ENCODE measurements at places on chromosomes 4 and X. TPM values are rescaled to one million over a fixed set of nuclear protein-coding genes. Genes with fewer than 3 reads are reported as not detected.

The IBSP gene
- total RNA-seq, result not detected

The GUCY1A1 gene
- 171 TPM for total RNA-seq

The VSIG4 gene
- total RNA-seq, result not detected

The KLHL4 gene
- 16.1 TPM for total RNA-seq

The NXF3 gene
- total RNA-seq, result not detected

The CLTRN gene
- total RNA-seq, result 0.79 TPM

The FGFR3 gene
- total RNA-seq, result 2.0 TPM

The PDCL2 gene
- not detected for total RNA-seq

The PTCHD1 gene
- total RNA-seq, result under 0.01 TPM

The EPGN gene
- total RNA-seq, result 281 TPM

The PDZD4 gene
- not detected for total RNA-seq

The SUV39H1 gene
- 6.7 TPM for total RNA-seq

The FANCB gene
- 5.9 TPM for total RNA-seq

The GAGE2A gene
- total RNA-seq, result not detected

The CNKSR2 gene
- 2.3 TPM for total RNA-seq

The GAGE1 gene
- total RNA-seq, result not detected

The ARSJ gene
- 23.6 TPM for total RNA-seq

The SPINK2 gene
- total RNA-seq, result not detected

The TLR2 gene
- under 0.01 TPM for total RNA-seq

The CCNQ gene
- total RNA-seq, result 35.5 TPM

The GPRIN3 gene
- not detected for total RNA-seq

The ALG13 gene
- total RNA-seq, result 61.2 TPM

The RAB9B gene
- total RNA-seq, result 0.39 TPM

The PDE5A gene
- 8.5 TPM for total RNA-seq

The DCX gene
- not detected for total RNA-seq

The MAGT1 gene
- total RNA-seq, result 103 TPM

The MGAT4D gene
- total RNA-seq, result not detected

The SH3D19 gene
- total RNA-seq, result 127 TPM

The UGT2B15 gene
- total RNA-seq, result not detected

The GSX2 gene
- total RNA-seq, result not detected

The C4orf51 gene
- total RNA-seq, result not detected

The MAGEA6 gene
- total RNA-seq, result not detected

The LONRF3 gene
- total RNA-seq, result not detected

The GPR34 gene
- total RNA-seq, result not detected

The DMRTC1 gene
- not detected for total RNA-seq

The CA5B gene
- 13.0 TPM for total RNA-seq

The ERVMER34-1 gene
- total RNA-seq, result 0.33 TPM

The MND1 gene
- 2.7 TPM for total RNA-seq

The XAGE1A gene
- total RNA-seq, result not detected

The POU3F4 gene
- not detected for total RNA-seq

The HERC6 gene
- total RNA-seq, result 0.39 TPM

The FOXP3 gene
- total RNA-seq, result not detected

The SLITRK2 gene
- not detected for total RNA-seq

The LINC00632 gene
- total RNA-seq, result 3.8 TPM

The SUPT20HL1 gene
- not detected for total RNA-seq

The MGARP gene
- 1.4 TPM for total RNA-seq

The HSFX1 gene
- 0.43 TPM for total RNA-seq

The ACOX3 gene
- total RNA-seq, result 37.8 TPM

The ADAM29 gene
- not detected for total RNA-seq
